ENCODE measurements at places on chromosomes 11 and 22.

DNA sequence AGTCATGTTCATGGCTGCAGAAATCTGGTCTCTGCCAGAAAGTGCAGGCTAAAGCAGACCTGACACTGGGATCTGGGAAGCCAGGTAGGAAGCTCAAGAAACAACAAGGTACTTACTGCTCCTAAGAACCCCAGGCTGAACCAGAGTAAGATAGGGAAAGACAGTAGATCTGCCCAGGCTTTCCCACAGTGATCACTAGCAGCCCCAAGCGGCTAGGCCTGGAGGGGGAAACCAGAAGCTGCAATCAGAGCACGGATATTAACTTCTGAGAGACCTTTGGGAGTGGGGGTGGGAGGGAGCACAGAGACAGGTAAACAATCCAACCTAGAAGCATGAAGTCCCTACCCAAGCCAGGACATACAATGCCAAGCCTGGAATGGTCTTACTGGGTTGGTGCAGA lies 135.2 kb upstream of the C11orf58 start:
- no peak for DNase-seq

- DNase-seq, result no peak
These were observed 239.5 kb upstream of the SORL1-AS1 start for GRCh38 chr11:121692236-121692635.

DNA sequence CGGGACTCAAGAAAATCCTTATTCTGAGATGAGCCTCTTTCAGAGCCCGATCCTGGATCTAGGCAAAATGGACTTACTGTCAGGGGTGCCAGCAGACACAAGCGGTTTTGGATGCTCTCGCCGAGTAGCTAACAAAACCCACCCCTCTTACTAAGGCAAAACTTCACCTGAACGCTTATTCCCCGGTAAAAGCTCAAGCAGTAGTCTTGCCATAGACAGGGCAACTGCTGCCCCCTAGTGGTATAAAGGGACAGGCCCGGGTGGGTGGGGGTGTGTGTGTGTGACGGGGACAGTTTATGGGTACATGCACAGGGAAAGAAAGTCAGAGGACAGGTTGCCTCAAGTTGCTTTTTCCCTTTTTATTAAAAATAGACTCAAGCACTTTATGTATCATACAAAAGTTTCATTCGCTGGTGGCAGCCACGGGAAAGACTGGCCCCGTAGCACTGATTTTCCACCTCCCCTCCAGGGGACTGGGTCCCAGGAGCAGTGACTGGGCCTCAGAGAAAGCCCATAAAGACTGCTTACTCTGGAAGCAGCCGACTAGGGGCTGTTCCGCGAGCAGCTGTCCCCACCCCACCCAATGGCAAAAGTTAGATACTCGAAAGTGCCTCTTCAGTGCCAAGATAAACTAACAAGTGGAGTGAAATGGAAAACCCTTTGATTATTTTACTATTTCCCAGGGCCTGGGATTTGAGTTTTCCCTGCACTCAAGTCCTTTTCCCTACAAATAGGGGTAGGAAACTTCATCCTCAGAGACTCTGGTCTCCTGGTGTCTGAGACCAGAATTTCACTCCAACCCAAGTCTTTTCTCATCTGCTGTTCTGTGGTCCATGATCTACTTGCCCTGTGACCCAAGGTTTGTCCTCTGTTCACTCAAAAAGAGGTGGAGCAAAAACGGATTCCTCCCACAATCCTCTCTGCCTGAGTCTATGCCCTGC lies 4.7 kb downstream of the YPEL4 start:
- peak; percentile 82 for DNase-seq

DNA sequence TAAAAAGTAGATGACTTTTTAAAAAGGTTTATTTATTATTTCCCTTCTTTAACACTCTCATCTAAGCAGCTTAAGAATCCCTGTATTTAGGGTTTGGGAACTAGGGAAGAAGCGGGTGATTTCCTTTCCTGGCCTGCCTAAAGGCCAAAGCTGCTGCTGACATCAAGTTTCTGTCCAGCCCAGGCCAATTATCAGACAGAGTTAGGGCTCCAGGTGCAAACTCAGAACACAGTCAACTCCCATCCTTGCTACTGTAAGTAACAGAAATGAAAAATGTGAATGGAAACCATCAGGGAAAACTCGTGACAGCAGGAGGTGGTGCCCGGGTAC lies 108.9 kb downstream of the CCDC81 start:
- DNase-seq, result no peak

DNA sequence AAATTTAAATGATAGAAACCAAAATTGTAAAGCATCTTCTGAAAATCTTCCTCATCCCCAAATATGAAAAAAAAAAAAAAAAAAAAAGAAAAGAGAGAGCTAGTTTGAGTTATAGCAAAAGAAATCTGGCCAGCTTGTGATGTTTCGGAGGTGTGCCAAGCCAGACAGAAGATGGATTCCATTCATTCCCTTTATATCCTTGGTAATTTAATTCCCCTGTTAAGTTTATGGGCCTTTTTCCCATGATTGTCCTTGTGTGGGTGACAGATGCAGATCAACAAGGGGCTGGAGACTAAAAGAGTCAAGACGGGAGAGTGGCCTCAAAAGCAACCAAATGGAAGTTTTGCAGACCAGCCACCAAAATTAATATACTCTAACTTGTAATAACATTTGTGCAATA lies 47.6 kb upstream of the PARVA start:
- no peak for DNase-seq

- no peak for DNase-seq
These were observed 3.9 kb downstream of the SPTBN2 start for GRCh38 chr11:66725114-66725513.

DNA sequence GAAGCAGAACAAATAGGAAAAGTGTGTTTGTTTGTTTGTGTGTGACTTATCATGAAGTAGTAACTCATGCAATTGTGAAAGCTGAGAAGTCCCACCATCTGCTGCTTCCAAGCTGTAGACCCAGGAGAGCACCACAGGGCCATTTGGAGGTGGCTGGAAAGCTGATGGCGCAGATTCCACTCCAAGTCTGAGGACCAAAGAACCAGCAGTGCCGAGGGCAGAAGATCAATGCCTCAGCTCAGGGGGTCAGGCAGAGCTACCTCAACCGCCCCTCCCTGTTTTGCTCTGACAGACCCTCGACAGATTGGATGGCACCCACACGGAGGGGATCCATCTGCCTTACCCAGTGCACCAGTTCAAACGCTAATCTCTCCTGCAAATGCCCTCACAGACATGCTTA lies 896.2 kb downstream of the BRD1 start:
- DNase-seq, result no peak

DNA sequence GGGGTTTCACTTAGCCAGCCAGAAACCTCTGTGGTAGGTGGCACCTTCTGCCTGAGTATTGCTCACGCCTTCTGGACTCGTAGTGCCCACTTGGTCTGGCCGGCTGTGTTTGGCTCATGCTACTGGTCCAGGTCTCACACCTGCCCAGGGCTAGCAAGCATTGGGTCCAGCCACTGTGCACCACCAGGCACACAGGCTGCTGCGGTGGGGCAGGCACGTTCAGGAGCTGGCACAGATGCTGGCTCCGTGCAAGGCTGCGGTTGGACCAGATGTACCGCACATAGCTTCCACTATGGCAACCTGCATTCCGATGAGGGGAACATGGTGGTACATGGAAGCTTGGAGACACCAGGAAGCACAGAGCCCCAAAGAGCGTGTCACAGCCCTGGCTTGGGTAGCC lies 34.8 kb upstream of the EXPH5 start:
- no peak for DNase-seq

DNA sequence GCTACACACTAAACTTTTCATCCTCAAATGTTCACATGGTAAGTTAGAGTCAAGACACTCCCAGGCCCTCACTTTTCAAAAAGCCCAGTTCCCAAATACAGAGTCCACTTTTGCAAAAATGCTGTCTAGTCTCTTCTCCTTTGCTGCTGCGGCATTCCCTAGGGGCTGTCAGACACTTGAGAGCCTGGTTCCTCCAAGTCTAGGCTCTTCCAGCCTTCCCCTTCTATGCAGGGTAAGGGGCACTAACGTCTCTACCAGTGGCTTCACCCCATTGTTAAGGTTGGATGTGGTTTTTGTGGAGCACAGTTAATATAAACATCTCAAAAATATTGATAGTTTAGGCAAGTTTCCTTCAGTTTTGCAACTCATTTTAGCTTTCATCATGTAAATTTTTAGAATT lies 181.5 kb downstream of the KIF18A start:
- no peak for DNase-seq

DNA sequence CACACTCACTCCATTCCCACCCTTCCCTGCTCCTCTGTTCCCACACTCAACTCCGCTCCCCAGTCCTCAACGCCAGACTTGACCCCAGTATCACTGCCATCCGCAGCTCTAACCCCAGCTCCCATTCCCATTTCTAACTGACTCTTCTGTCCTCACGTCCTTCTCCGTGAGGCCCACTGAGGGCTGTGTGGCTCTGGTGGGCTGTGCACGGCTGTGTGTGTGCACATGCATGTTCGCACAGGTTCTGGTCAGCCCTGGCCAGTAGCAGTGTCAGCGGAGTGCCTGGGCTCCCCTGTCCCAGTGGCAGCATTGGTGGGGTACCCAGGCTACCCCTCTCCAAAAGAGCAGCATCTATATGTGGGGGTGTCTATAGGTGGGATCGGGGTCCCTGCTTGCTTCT lies 5.0 kb downstream of the CAPN1 start:
- DNase-seq, result no peak

DNA sequence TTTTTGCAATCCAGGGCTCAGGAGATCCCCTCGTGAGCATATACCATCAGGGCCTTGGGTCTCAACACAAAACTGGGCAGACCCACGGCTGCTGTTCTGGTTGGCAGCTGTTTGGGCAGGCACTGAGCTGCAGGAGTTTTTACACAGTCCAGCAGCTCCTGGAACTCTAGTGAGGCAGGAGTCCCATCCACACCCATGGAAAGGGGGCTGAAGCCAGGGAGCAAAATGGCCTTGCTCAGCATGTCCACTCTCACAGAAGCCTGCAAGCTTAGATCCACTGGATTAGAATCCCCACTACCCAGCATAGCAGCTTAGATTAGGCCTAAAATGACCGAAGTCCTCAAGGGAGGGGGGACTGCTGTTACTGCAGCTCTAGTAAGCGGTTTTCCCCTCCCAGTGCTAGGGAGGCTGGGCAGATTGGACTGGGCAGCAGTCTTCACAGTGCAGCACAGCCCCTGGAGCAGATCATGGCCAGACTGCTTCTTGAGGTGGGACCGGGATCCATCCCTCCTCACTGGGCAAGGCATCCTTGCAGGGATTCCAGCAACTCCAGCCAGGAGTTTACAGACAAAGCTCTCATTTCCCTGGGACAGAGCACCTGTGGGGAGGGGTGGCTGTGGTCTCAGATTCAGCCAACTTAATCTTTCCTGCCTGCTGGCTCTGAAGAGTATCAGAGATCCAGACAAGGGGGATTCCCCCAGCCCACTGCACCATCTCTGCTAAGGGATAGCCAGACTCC lies 36.4 kb upstream of the CARD16 start:
- no peak for DNase-seq

GRCh38 chr11:125068368-125068767 lies 5.3 kb downstream of the SLC37A2 start:
- DNase-seq, result no peak

DNA sequence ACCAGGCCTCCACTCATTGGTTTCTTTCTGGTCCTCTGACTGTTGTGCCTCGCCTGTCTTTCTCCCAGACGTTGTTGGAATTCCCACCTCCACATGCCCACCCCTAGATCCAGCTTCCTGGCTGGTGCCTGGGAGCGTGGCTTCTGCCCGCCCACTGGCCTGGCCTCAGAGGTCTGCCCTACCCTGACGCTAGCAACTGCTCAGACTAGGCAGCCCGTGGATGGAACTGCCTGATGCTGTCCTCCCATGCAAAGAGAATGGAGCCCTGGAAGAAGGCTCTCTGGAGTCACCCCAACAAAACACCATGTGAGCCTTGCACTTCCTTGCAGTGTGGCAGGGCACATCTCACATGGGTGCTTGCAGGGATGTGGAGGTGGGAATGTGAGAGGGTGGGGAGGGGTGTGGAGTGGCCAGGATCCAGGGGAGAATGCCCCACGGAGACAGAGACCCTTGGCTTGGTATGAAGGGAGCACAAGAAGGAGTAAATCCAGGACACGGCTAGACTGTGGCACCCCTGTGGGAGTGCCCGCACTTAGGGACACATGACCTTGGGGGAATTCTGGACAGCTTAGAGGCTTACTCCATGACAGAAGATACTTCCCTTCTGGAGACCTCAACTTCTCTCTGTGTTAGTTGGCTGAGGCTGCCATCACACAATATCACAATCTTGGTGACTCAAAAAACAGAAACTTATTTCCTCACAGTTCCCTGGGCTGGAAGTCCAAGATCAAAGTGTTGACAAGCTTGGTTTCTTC lies 22.5 kb upstream of the ADA2 start:
- DNase-seq, result no peak

GRCh38 chr11:130213143-130213978 lies 53.8 kb downstream of the ST14 start:
- peak; percentile 70 for DNase-seq

DNA sequence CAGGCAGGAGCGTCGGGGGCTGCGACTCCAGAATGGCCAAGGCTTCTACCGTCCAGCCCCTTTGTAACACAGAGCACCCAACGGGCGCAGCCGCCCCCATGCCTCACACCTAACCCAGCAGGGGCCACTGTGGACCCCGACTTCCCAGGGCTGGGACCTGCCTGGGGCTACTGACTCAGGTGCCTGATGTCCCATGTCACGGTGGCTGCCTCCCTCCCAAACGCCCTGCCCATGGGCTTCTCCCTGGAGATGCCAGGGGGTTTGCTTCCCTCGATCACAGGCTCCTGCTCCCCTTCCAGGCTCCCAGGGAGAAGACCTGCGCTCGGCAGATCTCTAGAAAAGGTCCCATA lies 84.0 kb downstream of the MYEOV start:
- DNase-seq, result no peak

- DNase-seq, result no peak
These were observed 12.6 kb downstream of the SLC43A1 start for GRCh38 chr11:57502870-57503269.

DNA sequence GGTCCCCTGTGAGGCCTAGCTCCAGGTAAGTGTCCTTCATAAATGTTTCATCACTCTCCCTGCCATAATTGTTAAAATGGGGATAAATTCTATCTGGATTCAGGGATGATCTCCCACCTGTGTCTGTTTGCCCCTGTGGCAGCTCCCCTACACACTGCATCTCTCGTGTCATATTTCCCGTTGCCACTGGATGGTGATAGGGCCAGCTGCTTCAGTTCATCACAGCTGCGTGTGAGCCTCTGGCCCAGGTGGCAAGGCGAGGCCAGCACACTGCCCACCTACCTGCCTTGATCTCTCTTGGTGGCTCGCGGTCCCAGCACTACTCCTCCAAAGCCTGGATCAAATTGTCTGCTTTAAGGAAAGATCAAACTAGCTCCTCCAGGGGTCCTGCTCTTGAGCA lies 187.4 kb downstream of the GRIK4 start:
- no peak for DNase-seq
